ENCODE measurements at places on chromosomes 5 and 9.
A peak's percentile ranks its signal among the peaks of the same experiment; 100 is the strongest.

DNA sequence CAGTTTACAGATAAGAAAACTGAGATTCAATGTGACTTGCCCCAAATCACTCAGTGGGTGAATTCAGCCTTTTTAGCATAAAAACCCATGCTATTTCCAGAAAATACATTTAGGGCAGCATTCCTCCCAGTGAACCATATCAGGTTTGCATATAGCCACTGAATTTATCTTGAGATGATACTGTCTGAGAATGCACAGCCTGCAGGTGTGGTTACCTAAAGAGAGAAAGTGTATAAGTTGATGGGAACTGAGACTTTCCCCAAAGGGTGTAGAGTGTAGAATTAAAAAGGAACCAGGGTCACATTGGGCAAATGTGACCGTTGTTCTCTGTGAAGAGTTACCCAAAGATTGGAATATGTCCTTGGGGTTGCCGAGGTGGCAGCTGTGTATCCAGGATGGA lies 100.0 kb upstream of the PIK3R1 start:
- no peak for DNase-seq

DNA sequence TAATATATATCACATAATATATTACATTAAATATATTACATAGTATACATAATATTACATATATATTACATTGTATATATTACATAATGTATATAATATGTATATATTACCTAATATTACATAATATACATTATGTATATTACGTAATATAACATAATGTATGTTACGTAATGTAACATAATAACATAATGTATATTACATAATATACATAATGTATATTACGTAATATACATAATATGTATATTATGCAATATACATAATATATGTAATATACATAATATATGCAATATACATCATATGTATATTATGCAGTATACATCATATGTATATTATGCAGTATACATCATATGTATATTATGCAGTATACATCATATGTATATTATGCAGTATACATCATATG lies 19.1 kb downstream of the CYLC2 start:
- DNase-seq = no peak

- no peak for DNase-seq
These were observed 352.3 kb downstream of the SLCO4C1 start for GRCh38 chr5:101943784-101944183.

DNA sequence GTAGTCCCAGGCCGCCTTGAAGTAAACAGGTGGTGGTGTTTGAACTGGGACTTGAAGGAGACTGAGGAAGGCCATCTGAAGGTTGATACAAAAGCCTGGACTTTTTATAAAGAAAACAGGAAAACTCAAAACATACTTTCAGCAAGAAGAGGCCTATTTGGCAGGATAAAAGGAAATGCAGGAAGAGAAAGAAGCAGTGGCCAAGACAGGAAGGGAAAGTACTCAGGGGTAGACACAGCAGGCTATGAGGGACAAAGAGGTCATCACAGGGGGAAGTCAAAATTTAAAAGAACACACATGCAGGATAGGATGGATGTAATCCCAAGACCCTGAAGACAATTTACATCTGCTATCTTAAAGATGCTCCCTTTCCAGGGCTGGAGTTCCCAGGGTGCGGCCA lies 13.0 kb downstream of the TLE1 start:
- no peak for DNase-seq

DNA sequence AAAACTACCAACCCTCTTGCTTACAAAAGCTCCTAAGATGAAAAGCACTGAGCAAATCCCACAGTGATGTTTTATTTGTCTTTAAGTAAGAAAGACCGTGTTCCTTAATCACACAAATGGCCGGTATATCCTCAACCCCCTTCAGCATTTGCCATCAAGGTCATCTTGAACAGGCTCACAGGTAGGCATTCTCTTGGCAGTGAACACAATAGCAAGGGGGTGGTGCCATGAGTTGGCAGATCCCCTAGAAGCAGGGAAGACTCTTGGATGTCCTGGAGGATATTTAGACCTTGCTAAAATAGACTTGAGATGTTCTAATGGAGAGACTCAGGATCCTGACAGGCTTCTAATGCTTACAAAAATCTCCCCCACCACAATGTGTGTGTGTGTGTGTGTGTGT lies 323.0 kb downstream of the SPOCK1 start:
- DNase-seq = no peak

- DNase-seq = no peak
These were observed 16.1 kb upstream of the FAM174A start for GRCh38 chr5:100519075-100519474.

GRCh38 chr9:14437354-14438231 lies 123.7 kb upstream of the NFIB start:
- no peak for DNase-seq

DNA sequence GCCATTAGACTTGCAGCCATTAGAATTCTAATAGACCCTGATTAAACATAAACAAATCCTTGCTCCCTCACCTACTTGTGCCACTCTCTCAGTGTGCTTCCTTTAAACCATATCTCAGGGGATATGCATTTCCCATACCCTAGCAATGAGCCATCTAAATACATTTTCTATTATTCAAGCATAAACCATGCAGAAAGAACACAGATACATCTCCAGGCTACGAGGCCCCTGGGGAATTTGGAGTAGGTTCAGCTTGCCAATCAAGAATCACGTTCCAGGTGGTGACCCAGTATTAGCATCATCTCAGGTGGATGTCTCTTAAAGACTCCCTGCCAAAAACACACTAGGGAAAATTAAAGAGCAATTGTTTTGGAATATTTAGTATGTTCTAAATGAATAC lies 93.0 kb upstream of the CCL21 start:
- DNase-seq = no peak

DNA sequence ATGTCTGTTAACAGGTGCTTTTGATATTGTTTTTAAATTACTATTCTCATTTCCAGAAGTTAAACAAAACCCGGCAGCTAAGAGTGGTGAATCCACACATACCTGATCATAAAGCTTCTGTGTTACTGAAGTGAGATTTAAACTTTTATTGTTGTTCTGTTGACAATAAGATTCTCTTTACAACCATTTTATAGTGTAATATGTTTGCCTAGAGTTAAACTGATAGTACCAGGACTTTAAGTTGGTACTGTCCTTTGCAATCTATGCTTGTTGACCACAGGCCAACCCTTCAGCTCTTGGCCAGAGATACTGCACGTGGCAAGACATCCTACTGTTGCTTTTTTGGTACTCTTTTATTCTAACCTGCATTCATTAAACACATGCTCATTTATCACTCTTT lies 806.2 kb downstream of the MTRR start:
- no peak for DNase-seq

DNA sequence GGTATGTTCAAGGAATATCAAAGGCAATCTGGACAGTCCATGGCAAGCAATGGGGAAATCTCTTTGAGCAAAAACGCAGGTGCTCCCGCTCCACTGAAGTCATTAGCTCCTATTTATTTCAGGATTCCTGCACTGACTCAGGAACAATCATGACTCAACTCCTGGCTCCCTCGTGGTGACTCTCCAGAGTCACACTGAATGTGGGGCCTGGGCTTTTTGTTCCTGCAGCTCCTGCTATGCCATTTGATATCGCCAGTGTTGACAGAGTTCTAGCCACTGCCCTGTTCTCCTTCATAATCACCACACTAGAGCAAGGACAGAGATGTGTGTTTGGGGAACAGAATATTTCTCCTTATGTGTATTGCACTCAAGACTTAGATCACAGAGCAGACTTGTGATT lies 187.2 kb upstream of the ZNF462 start:
- DNase-seq = no peak

DNA sequence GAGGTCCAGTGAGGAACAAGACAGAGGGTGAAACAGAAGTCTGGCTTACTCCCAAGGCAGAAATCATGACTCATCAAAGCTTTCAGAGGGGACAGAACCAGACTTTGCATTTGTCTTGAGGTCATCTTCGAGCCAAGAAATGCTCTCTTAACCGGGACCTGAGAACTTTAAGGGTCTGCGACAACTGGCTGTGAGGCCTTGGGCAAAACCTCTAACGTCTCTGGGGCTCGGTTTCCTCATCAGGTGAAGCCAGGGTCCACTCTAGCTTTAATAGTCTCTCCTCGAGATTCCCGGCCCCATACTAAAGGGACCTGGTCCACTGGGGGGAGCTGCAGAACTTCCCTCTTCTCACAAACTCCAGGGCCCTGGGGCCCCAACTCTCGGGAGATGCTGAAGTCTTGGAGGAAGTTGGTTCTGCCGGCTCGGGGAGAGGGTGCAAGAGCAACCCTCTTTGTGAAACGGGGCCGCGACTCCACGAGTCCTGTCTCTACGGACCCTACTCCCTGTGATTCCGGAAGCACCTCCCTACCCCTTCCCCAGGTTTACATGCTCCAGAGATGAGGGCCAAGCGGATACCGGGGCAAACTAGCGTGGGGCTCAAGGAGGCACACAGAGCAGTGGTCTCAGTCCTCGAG lies 2.6 kb downstream of the GLIS3 start:
- peak; percentile 67 for DNase-seq

DNA sequence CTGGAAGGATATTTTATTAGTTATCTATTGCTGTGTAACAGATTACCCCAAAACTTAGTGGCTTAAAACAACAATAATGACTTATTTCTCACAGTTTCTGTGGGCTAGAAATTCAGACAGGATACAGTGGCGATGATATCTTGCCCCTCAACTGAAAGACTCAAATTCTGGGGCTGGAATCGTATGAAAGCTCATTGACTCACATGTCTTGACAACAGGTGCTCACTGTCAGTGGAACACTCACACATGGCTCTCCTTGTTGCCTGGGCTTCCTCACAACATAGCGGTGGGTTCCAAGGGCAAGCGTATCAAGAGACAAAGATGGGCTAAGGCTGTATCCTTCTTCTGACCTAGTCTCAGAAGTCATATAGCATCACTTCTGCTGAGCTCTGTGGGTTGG lies 3.7 kb upstream of the GNPDA1 start:
- peak; percentile 51 for DNase-seq

DNA sequence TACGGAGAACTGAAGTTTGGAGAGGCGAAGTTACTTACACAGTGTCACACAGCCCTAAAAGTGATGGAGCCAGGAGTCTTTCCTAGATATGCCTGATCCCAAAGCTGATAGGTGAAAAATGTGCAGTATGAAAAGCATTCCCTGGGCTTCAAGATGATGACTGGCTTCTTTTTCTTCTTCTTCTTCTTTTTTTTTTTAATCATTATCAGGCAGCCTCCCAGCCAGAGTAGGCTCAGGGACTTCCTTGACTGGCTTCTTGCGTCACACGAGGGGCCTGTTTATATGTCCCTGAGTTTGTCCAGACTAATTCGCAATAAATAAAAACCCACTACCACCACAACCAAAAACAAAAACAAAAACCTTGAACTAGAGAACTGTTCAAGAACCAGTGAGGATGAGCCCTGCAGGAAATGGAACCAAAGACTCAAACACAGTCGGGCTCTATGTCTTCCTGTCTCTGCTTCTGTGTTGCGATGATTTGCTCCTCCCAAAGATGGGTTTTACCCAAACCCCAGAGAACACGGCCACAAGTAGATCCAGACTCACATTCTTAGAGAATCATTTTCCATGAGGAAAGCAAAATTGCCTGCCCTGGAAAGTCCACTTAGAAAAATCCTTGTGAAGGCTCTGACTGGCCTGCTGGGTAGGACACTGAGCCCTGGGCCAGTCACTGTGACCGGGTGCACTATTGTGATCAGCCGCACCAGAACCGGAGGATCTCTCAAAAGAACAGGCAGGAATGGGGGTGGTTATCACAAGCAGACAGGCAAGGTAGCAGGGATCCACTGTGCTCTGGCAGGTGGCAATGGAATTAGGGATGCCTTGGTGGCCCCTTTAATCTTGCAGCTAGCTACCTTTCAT lies 38.0 kb upstream of the ADAM19 start:
- no peak for DNase-seq

DNA sequence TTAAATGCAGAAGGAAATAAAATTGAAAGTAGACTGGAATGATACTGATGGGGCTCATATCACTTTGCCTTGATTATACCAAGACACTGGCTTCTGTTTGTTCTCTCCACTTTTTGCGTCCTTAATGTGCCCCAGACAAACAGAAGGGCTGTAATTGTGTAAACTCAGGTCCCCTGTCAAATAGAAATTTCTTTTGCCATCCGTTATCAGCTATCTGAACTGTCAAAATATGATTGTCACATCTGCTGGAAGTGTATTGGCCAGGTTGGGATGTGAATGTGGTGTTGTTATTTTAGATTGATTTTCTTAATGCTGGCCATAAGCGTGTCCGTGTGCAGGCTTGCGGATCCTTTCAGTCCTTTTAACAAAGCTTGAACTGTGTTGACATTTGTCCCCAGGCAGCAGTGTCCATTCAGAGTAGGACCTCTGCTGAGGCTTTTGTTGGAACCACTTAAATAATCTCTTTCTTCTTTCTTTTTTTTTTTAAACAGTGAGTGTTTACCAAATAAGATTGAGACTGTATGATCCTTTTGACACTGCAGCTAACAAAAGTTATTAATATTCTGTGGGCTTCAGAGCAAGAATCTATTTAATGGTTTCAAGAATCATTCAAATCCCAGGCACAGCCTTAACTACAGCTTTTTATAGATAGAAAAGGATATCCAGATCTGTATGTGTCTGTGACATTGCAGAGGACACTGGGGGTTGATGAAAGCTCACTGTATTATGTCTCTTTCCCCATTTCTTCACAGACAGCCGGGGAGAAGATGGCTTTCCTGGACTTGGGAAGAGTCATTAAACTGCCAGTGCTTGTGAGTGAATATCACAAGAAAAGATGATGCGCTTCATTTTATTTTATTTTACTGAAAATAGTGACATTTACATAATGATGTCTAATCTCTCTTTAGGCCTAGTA lies 171.7 kb downstream of the ZNF608 start:
- DNase-seq = no peak

DNA sequence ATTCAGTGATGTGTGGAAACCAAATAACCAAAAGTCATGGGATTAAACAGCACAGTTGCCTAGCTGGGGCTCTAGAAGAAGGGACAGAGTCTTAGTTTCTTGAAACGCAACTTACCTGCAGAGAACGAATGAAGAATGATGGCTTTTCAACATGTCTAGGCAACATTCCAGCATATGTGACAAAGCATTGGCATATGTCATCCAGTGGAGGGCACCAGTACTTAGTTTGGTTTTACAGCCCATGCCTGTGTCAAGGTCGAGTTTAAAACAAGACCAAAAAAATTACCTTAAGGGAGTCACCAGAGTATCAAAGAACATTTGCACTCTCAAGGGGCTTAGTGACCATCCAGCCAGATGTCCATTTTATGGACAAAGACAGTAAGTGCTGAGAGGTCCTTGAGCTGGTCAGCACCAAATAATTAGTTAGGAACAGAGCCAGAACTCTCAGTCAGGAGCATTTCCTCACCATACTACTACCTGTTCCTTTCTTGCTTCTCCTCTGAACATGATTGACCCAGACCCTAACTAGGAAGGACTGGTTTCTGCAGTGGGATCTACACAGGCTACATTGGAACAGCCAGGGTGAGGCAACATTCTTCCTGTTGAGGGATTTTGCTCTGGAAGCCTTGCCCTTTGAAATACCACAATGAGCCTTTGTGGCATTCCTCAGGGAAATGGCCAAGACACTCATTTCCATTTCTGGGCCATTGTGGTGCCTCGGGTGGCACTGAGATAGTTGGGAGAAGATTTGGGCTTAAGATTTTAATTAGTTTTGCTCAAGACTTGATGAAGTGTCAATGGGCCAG lies 75.4 kb upstream of the ANKH start:
- DNase-seq = no peak

All from activated naive CD4-positive, alpha-beta T cell treated with anti-CD3 and anti-CD28 coated beads, Interleukin-2, amount 50 U/mL, for 72 hours (primary cell).